Activated CD4-positive, alpha-beta T cell treated with anti-CD3 and anti-CD28 coated beads, Interleukin-2, amount 50 U/mL, for 4 hours (primary cell): ENCODE measurements at places on chromosomes 1 and 21.

DNA sequence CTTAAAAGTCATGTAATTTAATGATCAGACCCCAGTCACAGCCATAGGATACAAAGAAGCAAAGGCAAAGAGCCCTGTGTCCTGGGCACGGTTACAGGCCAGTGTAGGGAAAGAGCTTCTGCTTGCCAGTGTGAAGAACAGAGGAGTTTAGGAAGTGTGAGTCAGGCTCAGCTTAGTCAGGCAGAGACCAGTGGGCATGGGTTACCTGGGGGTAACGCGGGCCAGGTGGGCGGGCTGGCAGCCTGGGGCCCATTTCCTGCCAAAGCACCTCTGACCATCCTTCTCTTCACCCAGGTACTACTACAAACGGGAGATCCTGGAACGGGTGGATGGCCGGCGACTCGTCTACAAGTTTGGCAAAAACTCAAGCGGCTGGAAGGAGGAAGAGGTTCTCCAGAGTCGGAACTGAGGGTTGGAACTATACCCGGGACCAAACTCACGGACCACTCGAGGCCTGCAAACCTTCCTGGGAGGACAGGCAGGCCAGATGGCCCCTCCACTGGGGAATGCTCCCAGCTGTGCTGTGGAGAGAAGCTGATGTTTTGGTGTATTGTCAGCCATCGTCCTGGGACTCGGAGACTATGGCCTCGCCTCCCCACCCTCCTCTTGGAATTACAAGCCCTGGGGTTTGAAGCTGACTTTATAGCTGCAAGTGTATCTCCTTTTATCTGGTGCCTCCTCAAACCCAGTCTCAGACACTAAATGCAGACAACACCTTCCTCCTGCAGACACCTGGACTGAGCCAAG lies 4.7 kb downstream of the ELF3 start:
- no peak for DNase-seq

GRCh38 chr1:99370476-99370875 lies 106.2 kb downstream of the PLPPR4 start:
- no peak for DNase-seq

- no peak for DNase-seq
Observed at GRCh38 chr1:51297401-51298321, 32.7 kb downstream of the TTC39A start.

DNA sequence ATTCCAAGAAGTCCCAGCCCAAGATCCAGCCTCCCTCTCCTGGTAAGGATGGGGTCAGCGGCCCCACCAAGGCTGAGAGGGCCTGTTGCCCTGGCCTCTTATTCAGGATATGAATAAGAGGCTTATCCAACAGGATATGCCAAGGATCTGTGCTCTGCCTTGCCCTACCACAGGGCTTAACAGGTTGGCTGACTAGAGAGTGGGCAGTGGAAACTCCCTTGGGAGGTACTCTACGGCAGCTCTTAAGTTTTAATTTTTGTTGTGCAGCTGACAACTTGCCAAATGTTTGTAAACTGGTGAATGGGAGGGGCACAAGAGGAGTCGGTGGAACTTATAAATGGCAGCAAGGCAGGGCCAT lies 16.5 kb upstream of the PIGV start:
- no peak for DNase-seq

GRCh38 chr1:155636397-155637153 lies 26.6 kb downstream of the MSTO1 start:
- no peak for DNase-seq

- no peak for DNase-seq
Observed at GRCh38 chr1:114554577-114554976, 26.8 kb downstream of the BCAS2 start.

DNA sequence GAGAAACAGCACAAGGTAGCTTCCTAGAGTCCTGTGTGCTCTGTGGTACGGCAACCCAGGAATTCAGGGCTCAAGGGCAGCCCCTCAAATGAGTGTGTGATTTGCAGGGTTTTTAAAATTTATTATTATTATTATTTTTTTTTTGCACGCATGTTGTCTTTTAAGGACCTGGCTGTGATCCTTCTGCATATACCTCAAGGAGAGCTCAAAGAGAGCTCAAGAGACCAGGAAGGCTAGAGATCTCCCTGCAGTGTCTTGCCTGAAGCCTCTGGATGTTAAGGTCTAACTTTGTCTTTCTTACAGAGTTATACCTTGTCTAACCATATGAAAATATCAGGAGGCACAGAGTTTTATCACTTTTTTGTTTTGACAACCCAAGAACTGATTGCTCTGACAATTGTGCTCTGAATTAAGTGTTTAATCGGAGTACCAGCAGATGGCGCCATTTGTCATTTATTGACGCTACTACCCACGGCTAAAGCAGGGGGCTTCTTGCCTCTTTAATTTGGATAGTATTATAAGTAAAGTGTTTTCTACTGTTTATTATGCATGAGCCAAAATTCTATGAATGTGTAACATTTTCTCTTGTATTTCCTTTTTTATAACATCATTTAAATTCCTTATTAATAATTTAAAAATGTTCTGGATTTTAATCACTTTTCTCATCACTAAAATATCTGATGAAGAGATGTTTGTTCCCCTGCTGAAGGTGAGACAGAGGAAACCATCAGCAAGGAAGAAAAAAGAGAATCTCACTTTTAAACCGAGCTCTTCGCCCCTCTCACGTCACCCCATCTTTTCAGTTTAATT lies 35.8 kb upstream of the LMO4 start:
- peak; percentile 53 for DNase-seq

DNA sequence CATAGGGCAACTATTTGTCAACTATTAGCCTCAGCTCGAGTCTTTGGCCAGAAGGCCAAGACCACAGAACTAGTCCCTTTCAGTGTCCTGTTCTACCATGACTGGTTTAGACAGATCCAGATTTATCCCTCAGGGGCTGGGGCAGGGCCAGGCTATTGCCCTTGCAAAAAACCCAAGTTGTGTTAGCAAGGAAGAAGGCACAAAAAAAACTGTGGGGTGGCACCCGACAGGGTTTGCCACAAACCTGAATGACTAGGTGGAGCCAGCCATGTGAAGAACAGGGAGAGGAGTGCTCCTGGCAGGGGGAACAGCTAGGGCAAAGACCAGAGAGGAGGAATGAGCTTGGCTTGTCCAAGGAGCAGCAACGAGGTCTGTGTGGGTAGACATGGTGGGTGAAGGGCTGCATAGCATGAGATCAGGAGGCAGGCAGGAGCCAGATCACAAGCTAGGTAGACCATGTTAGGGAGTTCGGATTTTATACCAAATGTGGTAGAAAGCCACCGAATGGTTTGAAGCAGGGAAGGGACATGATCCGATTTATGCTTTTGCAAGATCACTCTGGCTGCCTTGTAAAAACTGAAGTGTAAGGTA lies 4.3 kb downstream of the DCST1 start:
- DNase-seq: no peak

DNA sequence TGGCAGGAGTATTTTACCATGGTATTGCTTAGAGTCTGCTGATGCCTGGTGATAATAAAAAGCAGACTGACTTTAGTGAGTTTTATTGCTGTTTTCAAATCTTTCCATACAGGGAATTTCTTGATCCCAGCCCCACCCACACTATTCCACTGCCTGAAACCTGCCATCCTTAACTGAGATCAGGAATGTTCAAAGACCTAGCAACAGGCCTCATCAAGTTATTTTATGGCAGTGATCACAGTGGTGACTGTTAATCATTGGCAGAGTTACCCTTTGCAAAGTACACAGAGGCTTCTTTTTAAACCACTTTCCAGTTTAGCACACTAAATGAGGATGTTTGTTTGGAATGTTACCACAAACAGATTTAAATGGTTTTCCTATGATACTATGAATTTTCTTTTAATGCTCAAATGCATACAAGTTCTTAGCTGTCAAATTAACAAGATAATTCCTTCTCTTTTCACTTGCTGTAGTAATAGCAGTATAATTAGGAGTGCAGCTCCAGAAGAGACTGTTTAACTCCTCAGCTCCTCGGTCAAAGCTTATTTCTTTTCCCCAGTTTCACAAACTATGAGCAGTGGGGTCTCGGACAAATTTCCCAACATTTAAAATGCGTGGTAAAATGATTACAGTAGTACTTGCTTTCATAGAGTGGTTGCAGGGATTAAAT lies 69.9 kb upstream of the USP25 start:
- no peak for DNase-seq

DNA sequence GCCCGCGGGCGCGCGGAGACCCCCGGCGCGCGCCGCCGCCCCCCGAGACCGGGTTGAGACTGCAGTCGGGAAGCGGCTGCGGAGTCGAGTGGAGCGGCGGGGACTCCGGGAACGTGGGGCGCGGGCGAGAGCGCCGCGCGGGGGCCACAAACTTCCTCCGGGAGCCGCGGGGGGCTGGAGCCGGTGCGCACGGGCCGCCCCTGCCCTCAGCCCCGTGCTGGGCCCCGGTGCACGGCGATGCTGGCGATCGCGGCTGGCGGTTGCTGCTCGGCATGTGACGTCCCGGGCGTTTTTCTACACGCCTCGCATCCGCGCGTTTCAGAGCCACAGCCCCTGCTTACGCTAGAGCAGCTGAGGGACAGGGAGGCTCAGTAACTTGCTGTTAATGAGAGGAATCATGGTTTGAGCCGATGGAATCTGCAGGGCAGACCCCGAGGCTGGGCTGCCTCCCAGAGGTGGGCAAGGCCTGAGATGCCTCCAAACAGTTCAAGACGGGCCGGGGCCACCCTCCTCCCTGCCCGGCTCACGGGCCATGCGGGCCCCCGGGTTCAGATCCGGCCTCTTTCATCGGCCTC lies 520 bp downstream of the TMEM201 start:
- DNase-seq: peak; percentile 29

DNA sequence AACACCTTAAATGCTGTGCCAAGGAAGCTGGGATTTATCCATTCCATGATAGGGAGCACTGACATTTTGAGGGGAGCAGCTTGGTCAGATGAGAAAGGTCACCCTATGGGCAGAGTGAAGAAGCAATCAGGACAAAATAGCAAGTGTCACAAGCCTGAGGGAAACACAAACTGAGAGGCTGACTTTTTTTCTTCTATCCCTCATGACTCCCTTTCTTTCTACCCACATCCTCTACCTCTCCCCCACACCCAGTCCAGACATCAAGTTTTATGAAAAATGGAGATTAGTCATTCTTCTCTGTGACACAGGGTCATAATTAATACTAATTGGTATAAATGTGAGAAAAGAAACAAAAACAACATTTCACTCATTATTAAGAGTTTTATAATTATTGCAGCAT lies 103.1 kb downstream of the SLC25A24 start:
- no peak for DNase-seq
